Left ventricle myocardium superior (tissue), 1 donor: ENCODE measurements at places on chromosomes 2 and 18.

GRCh38 chr2:121260370-121261154, 24.4 kb downstream of the TFCP2L1 start:
- no peak for DNase-seq

DNA sequence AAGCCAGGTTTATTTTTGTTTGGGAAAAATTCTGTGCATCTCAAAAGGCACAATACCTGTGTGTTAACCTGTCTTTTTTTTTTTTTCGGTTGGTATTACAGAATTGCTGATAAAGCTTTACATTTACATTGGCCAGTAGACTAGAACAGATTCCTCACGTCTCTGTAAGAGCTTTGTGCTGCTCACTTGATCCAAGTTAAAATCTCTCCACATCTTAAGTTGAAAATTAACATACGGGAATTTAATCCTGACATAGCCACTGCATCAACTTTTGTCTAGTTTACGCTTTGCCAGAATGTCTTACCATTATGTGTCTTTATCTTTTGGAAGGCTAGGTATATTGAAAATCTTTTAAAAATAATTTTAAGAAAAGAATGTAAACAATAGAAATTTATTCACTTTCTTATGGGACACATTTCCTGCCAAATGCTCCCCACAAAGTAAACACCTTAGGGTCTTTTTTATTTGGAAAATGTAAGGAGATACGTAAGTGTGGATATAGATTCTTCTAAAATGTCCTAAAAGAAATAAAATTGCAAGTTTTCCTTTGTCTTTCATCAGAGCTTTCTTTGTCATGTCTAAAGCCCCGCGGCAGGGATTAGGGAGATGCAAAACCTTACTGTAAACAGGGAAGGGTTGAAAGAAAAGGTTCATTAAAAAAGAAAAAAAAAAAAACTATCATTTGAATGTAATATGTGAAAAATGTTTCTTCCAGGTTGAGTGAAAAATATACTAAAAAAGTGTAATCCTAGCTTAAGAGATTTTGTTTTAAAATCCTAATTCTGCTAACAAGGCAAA, 912.8 kb downstream of the NRXN1 start:
- DNase-seq: no peak

DNA sequence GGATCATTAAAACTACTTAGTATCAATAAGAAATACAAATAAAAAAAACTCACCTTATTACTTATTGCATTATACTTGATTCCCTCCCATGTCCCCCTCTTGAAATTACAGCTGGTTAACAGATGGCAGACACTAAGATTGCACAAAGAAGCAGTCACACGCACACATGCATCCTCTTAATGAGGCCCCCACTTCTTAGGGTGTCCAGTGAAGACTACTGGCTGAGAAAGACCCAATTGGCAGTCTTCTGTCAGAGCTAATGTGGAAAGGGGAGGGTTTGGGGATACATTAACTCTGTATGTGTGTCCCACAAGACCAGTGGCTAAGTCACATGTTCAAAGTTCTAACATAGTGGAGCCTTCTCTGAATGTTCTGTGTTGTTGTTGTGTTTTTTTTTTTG, 210.7 kb downstream of the MTX2 start:
- no peak for DNase-seq

DNA sequence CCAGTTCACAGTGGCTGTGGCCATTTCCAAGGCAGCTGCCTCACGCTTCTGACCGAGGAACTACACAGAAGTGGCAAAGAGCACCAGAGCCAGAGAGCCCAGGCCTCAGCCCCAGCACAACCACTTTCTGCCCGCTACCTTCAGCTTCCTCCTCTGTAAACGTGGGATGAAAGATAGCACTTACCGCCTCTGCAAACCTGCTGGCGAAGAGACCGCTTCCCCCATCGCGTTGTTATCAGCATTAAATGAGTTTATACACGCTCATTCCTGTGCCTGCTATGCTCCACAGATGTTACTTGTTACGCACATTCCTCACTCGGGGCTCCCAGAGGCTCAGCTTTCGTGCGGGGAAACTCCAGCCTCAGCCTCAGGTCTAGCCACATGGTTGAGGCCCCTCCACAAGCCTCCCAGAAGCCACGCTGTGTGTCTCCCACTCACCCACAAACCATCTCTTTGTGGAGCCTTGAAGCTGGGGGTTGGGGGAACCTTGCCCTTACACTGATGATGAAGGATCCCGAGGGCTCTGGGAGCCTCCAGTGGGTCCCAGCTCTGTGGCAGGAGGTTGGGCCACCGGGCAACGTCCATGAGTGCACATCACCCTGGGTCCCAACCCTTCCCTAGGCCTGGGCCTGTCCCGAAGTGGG, 63.3 kb upstream of the SMAD7 start:
- DNase-seq: no peak

DNA sequence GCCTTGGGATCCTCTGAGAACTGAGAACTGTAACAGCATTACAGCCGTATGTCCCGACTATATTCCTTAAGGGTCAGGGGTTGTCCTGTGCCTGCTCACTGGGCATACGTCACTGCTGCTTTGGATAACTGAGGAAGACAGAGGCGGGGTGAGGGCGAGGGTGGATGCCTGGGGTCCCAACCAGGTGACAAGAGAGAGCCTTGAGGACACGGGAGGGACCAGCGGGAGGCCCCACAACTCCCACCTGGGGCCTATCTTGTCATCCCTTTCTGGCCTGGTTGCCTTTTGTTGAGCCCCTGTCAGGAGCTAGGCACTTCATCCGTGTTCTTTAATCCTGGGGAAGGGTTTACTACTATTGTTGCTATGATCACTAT, 28.8 kb downstream of the INPP5D start:
- no peak for DNase-seq

DNA sequence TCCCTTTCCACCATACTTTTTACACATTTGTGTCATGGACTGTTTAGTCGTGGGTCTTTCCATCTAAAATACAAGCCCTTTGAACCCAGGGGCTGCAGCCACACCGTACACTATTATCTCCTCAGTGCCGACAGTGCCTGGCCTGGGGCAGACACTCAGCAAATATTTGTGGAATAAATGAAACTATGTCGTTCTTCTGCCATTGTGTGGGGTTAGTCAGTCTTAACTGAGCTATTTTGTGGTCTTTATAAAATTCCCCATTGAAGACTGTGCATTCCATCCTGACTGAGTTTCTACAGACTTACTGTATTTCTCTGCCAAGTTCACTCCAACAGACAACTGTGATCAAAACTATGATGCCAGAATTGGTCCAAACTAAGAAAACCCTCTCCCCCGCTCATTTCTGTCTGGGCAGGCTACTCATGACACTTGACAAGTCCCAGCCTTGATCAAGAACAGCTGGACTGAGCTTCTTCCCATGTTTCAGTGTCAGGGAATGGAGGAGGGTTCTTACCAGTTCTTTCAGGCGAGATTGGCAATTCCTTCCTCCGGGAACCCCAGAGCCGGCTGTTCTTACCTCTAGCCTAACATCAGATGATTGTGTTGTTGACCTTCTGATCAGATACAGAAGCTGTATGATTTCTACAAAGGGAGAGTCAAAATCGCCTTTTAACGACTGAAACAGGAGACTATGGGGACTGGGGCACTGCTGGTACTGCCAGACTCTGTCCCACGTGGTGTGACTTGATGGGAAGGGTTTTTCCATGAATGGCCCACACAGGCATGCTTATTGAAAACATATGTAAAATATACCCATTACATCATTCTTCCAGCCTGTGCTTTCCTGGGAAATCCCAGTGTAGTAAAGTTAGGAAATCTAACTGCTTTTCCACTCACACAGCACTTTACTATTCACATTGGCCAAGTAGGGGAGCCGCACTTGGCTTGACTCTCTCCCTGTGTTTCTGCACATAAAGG, 77.4 kb upstream of the NPAS2 start:
- peak; percentile 39 for DNase-seq

DNA sequence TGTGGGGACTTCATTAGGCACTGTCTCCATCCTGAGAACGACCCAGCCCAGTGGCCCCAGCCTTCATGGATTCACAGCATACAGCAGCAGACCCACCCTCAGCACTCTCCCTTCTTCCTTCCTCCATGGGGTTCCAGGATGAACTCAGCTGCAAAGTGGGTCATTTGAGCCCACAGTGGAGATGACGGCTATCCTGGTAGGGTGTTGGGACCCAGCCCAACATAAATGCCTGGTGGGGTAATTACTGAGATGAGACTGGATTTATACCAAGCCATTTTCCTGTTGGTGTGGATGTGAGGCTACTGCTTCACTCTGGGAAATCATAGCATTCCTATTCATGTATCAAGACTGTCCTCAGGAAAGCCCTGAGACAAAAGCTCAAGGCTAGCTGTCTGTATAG, 536.7 kb upstream of the TNP1 start:
- DNase-seq: no peak

DNA sequence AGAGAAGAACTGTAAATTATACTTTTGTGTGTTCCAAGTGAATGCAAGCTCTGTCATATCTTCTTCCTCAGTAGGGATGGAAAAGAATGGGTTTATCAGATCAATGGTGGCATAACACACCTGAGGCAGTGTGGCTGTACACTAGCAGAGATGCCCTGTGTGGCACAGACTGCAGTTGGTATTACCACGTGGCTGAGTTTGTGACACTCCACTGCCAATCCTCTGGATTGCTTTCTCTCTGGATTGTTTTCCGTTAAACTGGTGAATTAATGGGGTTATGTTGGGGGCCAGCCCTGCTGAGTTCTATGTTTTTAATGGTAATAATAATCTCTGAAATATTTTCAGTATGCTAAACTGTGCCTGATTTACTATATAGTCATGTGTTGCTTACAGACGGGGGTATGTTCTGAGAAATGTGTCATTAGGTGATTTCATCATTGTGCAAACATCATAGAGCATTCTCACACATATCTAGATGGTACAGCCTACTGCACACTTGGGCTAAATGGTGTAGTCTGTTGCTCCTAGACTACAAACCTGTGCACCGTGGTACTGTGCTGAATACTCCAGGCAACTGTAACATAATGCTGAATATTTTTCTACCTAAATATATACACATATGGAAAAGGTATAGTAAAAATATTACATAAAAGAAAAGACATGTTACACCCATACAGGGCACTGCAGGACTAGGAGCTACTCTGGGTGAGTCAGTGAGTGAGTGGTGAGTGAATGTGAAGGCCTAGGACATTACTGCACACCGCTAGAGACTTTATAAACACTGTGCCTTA, 84.7 kb upstream of the ST6GAL2 start:
- DNase-seq: no peak

GRCh38 chr2:144824306-144825080, 304.6 kb upstream of the ZEB2 start:
- DNase-seq: no peak

GRCh38 chr18:303011-303410, 35.2 kb upstream of the THOC1 start:
- no peak for DNase-seq

- DNase-seq: no peak
These were observed 5.7 kb upstream of the TET3 start for GRCh38 chr2:73979021-73979420.

GRCh38 chr2:54906716-54907115, 143.5 kb downstream of the RTN4 start:
- DNase-seq: no peak

DNA sequence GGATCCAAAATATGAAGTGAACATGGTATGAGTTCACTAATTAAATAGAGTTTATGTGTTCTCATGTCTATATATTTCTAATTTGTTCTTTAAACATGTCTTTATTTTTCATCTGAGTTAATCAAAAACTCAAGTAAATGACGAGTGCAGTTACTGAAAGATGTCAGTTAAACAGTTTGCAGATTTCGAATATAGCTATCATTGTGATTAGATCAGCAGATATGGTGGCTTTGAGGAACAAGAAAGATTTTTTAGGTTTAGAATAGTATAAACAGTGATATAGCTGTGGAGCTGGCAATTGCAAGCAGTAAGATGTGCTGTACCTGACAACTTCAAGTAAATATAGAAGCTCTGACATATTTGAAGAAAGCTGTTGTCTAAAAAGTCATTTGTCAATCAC, 49.7 kb downstream of the TANK start:
- no peak for DNase-seq

GRCh38 chr18:22432657-22433137, 15.0 kb upstream of the CTAGE1 start:
- DNase-seq: peak; percentile 85

- no peak for DNase-seq
These were observed 193.3 kb downstream of the SLC4A3 start for GRCh38 chr2:219820767-219821166.

DNA sequence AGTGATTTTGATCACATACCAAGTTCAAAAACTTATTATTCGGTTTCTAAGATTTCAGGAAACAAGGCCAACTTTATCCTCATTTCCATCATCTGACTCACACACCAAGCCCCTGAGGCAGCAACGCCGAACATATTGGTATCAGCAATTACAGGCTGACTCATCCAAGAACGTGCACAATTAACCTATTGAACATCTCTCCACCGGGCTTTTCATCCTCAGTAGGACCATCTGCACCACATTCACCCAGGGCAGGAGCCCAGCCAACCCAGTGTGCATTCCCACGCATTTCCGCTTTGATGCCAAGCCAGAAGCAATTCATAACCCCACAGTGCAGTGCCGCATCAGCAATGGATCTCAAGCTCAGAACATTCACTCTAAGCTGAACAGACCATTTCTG, 52.9 kb downstream of the SCG2 start:
- no peak for DNase-seq

DNA sequence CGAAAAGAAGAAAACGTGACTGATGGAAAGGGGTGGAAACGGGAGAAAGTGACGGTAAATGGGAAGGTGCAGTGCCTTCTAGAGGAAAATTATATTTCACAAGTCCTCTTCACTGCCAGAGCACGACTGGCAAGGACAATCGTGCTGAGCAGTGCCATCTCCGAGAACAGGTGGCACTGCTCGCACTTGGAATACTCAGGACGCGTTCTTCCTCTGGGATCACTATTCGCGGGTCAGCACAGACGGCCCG, 364 bp downstream of the STAT1 start:
- no peak for DNase-seq

DNA sequence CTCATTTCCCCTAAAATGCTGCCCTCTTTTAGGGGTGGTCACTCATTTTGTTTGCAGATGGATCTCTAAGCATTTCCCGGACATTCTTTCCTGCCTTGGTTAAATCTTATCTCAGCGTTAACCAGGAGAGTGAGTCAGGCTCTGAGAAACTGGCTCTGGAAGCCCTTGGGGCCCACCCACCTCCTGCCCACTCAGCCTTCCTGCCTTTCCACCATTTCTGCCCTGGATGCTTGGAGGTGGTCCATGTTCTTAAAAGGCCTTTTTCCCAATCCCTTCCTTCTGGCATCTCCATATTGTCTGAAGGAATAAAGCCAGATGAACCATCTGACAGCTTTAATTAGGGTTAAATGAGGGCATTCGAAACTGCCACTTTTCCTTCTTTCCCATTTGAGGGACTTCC, 9.5 kb downstream of the HK2 start:
- no peak for DNase-seq
